Forelimb muscle (tissue), 1 donor: ENCODE measurements at places on chromosomes 3 and 15. TPM values are rescaled to one million over a fixed set of nuclear protein-coding genes. Genes with fewer than 3 reads are reported as not detected.

GRCh38 chr15:37138591-37139215 lies 38.4 kb upstream of the MEIS2 start:
- DNase-seq = no peak

- DNase-seq = no peak
Observed at GRCh38 chr3:66385066-66385465, 115.8 kb downstream of the LRIG1 start.

RBP2 gene
- 0.32 TPM for polyA plus RNA-seq

GPR176 gene
- 3.6 TPM for polyA plus RNA-seq

GRCh38 chr3:45546716-45547701 lies 47.5 kb upstream of the LIMD1 start:
- no peak for DNase-seq

GRCh38 chr3:46076606-46077005 lies 49.3 kb upstream of the XCR1 start:
- DNase-seq = no peak

GOLGA6A gene
- polyA plus RNA-seq = 0.53 TPM

GRCh38 chr3:183193762-183194689 lies 31.5 kb upstream of the LAMP3 start:
- no peak for DNase-seq

GRCh38 chr15:89412905-89413411 lies 78.3 kb upstream of the POLG start:
- no peak for DNase-seq

DNA sequence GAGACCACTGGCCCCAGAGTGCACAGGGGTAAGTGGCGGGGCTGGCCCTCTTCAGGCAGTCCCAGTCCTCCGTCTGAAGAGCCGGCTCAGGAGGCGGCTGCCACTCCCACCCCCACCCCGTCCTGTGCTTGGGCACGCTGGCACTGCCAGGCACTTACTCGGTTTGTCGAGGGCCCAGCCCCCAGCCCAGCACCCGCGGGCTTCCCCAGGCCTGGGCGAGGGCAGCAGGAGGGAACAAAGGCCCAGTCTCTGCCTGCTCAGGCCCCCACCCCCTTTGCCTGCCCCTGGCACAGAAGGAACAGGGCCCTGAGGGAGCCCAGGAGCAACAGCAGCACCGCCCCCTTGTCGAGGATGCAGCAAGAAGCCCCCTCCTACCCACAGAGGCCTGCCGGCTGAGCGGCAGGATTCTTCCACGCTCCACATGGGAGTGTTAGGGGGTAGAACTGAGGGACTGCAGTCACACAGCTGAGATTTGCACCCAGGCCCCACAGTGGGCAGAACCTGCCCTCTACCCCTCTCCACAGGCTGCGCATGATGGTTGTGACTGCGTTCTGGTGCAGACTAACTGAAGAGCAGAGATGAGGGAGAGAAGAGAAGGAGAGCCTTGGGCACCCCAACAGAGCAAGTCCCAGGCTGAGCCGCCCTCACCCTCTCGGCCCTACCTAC lies 8.9 kb downstream of the DUSP7 start:
- no peak for DNase-seq

ZNF445 gene
- polyA plus RNA-seq = 15.4 TPM

DNA sequence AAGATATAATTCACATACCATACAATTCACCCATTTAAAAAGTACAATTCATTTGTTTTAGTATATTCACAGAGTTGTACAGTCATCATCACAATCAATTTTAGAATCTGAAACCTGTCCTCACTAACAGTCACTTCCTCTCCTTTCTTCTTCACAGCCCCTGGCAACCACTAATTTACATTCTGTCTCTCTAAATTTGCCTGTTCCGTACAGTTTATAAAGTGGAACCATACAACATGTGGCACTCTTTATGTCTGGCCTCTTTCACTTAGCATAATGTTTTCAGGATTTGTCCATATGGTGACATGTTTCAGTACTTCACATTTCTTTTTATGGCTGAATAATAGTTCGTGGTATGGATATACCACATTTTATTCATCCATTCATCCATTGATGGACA lies 22.7 kb downstream of the ERICH6 start:
- DNase-seq = no peak

GRCh38 chr3:197709135-197709534 lies 27.6 kb downstream of the RUBCN start:
- DNase-seq = no peak

LAMB2 gene
- 317 TPM for polyA plus RNA-seq

- no peak for DNase-seq
Observed at GRCh38 chr15:65184305-65184867, 756 bp downstream of the CLPX start.

GRCh38 chr3:152243721-152244516 lies 24.8 kb upstream of the MBNL1 start:
- no peak for DNase-seq

DNA sequence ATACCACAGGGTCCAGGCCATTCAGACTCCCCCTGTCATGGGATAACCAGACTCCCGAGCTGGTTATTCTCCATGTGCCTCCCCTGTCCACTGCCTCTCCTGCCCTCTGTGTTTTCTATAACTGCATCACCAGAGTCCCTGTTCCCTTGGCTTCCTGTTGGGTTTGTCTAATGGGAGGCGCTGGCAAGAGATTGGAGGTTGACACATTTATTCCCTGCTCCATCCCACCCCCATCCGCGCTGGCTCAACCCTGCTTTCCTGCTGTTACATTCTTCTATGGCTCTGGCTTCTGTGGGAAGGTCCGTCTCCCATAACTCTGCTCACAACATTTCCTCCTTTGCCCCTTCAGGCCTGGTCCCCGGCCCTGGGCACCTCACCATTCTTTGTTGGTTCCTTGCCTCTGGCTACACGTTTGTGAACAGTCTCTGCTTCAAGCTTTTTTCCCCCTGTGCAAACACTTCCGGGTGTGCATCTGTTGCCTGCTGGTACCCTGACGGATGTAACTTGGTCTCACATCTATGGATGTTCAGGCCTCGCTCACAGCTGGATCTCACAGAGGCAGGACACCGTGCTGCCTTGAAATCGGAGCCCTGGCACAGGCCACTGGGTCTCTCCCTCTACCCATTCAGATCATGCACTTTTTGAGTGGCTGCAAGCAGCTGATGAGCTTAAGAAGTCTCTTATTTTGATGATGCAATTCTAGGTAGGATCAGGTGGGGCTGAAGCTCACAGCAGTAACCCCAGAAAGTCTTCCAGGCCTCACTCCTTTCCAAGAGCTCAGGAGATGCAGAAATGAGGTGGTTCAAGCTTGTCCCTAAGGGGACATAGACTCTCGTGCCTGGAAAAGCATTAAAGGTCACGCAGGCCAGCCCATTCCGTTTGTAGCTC lies 68.6 kb upstream of the ATP13A3 start:
- DNase-seq = no peak

EHHADH gene
- polyA plus RNA-seq = 1.8 TPM

SLC6A11 gene
- 0.10 TPM for polyA plus RNA-seq

GHSR gene
- not detected for polyA plus RNA-seq

PRR23A gene
- polyA plus RNA-seq = not detected

RASL12 gene
- polyA plus RNA-seq = 12.7 TPM

DNA sequence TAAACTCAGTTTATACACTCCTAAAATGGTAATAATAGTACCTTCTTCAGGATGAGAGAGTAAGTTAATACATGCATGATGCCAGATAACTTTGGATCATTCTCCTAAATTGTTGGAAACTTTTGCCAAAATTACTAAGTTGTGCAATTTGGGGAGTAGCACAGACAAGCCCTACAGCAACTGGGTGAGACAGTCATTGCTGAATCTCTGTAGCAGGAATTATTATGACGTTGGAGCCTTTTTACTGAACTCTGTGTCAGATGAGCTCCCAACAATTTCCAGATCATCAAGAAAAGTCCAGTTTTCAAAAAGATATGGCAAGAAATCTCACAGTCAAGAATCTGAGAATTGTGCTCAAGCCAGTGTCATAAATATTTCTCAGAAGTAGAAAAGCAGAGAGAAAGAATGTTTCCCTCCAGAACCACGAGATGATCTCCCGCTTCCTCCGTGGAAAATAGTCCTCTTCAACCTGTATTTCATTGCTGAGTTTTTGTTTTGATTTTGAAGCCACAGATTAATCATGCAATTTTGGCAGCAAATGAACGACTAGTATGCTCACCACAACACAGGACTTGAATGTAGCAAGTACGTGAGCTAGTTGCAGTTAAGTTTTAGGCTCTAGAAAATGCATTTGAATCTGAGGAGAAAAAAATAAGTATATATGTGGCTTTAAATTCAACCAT lies 485.4 kb downstream of the CNTN6 start:
- no peak for DNase-seq

CSPG4 gene
- 108 TPM for polyA plus RNA-seq

CD96 gene
- 0.33 TPM for polyA plus RNA-seq

DNA sequence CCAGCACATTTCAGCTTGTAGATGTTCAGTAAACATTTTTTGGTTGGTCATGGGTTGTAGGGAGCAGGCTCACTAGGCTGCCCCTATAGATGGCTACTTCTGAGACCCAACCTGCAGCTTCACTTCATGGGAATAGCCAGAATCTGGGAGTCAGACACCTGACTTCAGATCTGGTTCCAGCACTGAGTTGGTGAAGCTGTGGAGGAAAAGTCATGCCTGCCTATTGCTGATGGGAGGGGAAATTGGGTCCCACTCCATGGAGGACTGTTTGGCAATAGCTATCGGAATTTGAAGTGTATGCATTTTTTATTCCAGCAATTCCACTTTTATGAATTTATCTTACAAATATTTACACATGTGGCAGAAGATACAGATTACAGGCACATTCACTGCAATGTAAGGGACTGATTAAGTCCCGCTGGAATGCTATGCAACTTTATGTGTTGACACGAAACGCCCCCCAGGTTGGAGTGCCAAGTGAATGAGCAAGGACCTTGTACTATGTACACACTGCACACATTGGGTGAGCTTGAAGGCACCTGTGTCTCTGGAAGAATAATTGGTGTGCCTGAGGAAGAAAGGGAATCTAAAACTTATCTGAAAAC lies 7.8 kb upstream of the CCR1 start:
- DNase-seq = no peak

DNA sequence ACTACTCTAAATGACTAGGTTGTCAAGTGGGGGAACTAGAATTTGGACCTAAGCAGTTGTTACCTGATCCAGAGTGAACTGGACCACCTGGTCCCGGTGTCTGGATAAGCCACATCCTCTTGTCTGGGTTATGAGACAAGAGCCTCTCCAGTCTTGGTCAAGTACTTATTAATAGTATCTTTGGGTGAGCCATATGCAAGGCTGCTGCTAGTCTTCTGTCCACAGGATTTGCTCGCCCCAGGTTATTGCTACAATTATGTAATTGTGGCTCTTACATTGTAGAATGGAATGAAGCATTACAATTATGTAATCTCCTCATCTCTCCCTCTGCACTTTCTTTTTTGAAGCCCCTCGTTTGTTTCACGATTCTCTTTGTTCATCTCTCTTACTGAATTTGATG lies 24.0 kb upstream of the AGBL1 start:
- no peak for DNase-seq

CYP1A1 gene
- polyA plus RNA-seq = not detected

- no peak for DNase-seq
Observed at GRCh38 chr3:178384321-178385230, 151.7 kb upstream of the KCNMB2 start.

GRCh38 chr3:112503304-112503972 lies 4.2 kb upstream of the BTLA start:
- no peak for DNase-seq

SYNM gene
- polyA plus RNA-seq = 89.3 TPM

- no peak for DNase-seq
Observed at GRCh38 chr15:76161153-76162035, 101.6 kb downstream of the TMEM266 start.

FBN1 gene
- 168 TPM for polyA plus RNA-seq
